EL (cell line): ENCODE measurements at places on chromosomes 1 and 21.

DNA sequence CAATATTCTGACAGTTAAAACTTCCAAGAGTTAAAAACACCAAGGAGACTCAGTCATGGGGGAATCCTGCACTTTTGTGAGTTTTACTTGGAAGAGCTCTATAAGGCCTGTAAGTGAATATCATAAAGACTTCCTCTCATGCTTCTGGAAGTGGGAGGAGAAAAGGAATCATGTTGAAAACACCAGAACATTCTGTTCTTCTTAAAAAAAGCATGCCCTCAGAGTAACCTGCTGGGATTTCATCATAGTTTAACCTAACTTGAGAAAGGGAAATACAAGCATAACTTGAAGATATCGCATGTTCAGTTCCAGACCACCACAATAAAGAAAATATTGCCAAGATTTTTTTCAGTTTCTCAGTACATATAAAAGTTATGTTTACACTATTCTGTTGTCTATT lies 51.9 kb downstream of the COL11A1 start:
- no peak for DNase-seq

- DNase-seq: peak; percentile 70
Measured at GRCh38 chr21:15682186-15682895, 47.4 kb upstream of the USP25 start.

DNA sequence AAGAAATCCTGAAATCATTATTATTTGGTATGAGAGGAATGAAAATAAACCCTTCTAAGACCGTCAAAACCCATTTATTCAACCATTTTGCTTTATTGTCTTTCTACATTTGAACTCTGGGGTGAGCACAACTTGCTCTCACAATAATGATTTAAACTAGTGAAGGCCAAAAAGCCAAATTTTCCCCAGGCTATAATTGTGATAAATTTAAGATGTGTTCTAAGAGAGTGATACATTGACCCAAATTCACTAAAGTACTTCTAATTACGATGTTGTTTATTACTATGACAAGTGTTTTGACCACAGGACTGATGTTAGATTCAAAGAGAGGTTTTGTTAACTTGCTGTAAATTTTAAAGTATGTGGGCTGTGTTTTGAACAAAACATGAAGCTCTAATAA lies 670.9 kb upstream of the NR5A2 start:
- no peak for DNase-seq

DNA sequence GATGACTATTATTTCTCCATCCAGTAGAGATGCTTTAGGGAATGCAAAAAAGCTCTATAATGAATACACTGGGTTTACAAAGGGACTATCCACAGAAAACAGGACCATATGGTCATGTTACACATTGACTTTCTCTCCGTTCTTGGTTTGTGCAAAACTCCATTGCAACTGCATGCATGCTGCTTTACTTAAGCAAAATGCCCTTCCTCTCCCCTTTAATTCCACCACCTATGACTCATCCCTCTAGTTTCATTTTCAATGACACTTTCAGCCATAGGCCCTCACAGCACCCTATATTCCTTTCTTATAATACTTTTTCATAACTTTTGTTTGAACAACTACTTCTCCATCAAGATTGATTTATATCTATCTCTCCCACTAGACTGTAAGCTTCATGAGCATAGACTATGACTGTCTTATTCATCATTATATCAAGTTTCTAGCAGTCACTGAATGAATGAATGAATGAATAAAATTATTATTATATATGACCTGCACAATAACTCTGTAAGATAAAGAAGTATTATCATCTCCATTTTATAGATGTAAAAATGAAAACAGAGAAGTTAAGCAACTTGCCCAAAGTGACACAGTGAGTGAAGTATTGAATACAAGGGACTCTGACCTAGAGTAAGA lies 248.9 kb downstream of the PLPP3 start:
- DNase-seq: peak; percentile 75
